ENCODE measurements at places on chromosomes 7 and 10. TPM values are rescaled to one million over a fixed set of nuclear protein-coding genes. Genes with fewer than 3 reads are reported as not detected.

The CFAP69 gene
- 3.1 TPM for polyA plus RNA-seq

The PLA2G12B gene
- polyA plus RNA-seq: not detected

DNA sequence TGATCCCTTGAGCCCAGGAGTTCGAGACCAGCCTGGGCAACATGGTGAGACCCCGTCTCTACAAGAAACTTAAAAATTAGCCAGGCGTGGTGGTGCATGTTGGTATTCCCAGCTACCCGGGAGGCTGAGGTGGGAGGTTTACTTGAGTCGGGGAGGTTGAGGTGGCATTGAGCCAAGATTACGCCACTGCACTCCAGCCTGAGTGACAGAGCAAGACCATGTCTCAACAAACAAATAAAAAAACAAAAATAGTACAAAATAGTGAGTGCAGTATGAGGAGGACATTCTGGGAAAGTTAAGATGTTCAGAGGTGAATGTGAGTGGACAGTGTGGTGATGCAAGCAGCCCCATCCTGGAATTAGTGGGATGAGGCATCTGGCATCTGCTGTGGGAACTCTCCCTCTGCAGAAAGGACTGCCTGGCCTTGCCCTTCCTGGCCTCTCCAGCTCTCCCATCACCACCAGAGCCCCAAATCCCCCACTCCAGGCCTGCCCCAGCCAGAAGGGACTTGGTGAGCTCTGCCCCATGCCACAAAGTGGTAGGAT, 96.6 kb upstream of the PARD3 start:
- DNase-seq: peak; percentile 70

DNA sequence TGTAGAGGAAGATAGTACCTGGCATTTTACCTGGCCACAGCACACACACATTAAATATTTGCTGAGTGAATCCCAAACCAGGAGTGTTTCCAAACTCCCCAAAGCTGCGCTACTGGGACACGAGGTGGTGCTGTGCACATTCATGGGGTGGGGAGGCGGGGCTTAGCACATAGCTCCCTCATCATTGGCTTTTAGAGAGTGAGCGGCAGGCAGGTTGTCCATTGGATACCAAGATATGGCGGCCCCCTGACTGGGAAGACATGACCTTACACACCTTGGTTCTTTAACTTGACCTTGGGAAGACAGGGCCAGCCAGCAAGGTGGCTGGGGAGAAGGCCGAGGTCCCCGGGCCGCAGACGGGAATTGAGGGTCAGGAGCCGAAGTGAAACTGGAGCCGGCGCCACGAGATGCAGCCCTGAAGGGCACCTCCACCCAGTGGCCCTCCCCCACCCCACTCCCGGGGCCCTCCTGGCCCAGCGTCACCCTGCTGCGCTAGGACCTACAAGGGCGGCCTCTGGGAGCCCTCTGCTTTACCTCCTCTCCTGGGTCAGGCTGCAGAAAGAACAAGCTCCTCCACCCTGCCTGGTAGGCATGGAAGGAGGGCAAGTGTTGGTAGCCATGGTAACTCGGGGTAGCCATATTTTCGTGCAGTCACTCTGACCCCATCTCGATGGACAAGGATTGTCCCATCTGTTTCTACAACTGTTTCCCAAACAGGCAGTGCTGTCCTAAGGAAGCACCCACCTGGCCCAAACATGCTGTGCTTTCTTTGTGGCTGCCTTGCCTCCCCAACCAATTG, 24.0 kb downstream of the TMEM176A start:
- DNase-seq: no peak

GRCh38 chr10:58609532-58610150, 97.0 kb downstream of the BICC1 start:
- DNase-seq: no peak

GRCh38 chr10:104680467-104681401, 39.6 kb downstream of the SORCS3 start:
- DNase-seq: peak; percentile 19

- DNase-seq: peak; percentile 78
These were observed 72.5 kb downstream of the CDK6 start for GRCh38 chr7:92763636-92764423.

DNA sequence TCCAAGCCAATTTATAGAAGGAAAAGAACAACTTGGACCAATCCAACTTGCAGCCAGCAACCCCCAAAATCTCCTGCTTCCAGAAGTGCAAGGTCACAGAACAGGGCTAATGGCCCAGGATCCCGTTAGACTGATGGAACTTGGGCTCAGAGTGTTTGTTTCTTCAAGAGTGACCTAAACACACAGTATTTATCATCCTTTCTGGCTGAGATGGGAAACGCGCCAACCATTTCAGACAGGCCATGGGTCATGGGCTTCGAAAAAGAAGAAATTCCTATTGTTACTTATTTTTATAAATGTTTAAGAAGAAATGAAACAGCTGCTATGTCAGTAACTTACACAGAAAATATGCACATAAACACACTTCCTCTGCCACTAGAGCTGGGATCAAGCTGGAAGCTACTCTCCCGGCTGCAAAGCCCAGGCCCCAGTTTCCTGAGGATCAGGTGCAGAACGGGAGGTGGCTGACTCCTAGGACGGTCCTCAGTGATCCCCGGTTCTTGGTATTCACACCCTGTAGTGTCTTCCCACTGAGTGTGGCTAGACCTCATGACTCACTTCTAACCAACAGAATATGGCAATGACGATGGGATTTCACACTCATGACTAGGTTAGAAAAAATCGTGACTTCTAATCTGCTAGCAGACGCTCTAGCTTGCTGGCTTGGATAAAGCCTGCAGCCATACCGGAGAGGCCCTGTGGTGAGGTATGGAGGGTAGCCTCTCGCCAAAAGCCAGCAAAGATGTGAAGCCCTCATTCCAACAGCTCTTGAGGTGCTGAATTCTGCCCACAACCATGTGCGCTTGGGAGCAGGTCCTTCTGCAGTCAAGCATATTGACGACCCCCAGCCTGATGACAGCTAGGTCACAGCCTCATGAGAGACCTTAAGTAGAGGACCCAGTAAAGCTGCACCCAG, 60.2 kb downstream of the CHST15 start:
- DNase-seq: peak; percentile 78

GRCh38 chr10:31584098-31584631, 265.1 kb downstream of the ZEB1 start:
- no peak for DNase-seq

DNA sequence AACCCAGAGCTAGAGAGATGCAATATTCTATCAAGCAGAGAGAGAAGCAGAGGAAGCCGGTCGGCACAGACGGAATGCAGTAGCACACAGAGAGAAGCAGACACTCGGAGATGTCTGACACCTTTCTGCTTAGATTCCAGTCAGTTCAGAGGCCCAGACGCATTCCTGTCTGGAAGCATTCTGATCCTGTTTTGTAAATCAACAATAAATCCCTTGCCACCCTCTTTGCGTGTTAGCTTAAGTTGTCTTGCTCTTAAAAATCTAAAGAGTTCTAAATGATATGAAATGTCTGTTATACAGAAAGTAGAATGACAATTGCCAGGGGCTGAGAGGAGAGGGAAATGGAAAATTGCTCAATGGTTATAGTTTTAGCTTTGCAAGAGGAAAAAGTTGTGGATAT, 27.4 kb upstream of the ATRNL1 start:
- no peak for DNase-seq

- DNase-seq: no peak
These were observed 99.6 kb downstream of the PRPF18 start for GRCh38 chr10:13686331-13686752.

DNA sequence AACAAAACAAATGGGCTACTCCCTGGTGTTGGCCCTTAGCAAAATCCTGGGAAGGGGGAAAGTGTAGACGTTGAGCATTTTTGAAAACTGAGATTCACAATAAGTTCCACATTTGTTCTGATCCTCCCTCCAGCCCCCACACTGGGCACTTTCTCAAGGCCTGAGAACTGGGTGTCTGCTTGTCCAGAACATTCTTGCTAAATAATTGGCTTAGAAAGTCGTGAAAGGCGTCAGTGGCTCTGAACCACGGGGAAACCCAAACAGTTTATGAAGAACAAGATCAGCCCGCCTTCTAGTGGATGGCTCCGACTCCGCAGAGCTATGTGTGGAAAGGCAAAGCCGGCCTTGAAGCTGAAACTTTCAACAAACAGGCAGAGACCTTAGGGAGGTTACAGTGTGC, 370.1 kb downstream of the PRPF18 start:
- peak; percentile 86 for DNase-seq

DNA sequence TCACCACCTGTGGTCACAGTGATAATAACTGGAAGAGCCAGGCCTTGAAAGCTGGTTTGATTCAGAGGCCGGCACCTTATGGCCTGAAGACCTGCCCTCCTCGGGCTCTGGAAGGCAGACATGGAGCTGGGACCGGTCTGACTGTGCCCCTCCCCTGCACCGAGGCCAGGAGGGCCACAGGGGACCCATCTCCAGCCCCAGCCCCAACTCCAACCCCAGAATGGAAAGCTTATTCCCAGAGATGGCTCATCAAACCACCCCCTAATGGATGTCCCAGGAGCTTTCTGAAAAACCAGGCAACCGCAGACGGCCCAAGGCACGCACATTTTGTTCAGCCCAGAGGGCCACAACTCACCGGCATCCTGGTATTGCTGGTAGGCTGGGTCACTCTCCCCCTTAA, 16.8 kb downstream of the PDIA4 start:
- DNase-seq: no peak

DNA sequence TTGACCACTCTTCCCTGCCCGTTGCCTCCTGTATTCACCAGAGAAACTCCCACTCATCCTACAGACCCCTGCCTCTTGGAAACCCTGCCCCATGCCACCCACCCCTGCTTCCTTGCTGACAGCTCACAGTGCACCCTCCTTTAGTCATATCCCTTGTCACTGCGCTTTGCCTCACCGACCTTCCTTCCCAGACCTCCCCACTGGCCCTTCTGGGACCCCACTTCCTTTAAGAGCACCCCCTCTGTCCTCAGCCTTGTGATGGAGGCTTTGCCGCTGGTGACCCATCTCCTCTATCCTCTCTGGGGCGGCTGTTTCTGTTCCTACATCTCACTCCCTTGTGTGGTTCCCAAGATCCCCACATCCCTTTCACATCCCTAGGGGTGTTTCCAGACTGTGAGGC, 92.8 kb upstream of the ZMIZ1 start:
- DNase-seq: no peak

DNA sequence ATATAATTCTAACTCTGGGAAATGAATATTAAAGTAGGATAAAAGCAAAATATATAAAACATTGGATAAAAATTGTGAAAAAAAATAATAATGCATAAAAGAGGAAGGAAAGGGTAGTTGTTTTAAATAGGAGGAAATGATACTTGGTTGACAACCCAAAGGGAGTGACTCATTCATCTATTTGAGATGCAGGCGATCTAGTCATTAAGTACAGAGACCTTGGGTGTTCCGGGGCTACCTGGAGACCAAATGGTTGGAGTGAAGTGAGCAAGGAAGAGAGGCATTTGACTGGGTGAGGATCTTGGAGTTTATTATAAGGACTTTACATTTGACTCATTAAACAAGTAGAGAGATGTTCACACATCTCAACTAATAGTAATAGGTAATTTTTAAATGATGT, 111.0 kb downstream of the LRRTM3 start:
- DNase-seq: no peak

- no peak for DNase-seq
These were observed 2.2 kb upstream of the CCNJ start for GRCh38 chr10:96041146-96041545.

- no peak for DNase-seq
These were observed 26.2 kb downstream of the GRID1 start for GRCh38 chr10:86340176-86340990.

Measured in GM23248 (cell line).